ENCODE measurements at places on chromosomes 1 and 21.

GRCh38 chr21:35882791-35883240 lies 177.5 kb downstream of the SETD4 start:
- DNase-seq, result no peak

DNA sequence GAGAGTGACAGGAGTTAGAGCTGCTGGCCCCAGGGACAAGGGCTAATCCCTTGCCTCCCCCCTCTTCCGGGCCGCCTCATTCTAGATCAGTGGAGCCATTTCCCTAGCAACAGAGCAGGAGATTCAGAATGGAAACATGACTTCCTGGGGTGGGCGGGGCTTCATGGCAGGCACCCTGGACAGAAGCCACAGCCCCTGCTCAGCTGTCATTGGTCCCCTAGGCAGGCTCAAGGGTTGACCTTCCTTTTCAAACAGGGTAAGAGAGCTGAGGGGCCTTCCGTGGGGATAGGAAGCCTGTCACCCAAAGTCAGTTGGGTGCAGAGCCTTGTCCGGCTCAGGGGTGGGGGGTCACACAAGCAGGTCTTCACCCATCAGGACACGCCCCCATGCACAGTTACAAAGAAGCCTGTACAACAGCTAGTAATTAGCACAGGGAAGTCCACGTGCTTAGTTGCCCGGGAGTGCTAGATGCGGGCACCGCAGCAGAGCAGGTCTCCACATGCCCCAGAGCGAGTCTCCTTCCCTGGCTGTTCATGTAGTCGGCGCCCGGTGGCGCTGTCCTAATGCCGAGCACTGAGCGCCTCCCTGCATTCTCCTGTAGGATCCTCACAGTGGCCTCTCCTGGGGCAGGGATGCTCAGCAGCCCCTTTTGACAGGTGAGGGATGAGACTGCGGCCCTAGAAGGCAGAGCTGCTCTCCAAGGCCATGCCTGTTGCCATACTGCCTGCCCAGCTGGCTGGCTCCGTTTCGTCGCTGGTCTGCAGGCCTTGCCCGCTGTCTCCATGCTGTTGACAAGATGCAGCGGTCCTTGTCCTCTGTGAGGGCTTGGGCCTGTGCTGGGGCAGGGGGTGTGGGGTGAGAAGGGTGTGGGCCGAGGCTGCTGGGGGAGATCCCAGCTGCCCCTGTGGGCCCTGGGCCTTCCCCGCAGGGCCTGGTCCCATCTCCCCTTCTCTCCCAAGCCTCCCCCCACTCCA lies 5.1 kb downstream of the TMEM201 start:
- peak; percentile 62 for DNase-seq

DNA sequence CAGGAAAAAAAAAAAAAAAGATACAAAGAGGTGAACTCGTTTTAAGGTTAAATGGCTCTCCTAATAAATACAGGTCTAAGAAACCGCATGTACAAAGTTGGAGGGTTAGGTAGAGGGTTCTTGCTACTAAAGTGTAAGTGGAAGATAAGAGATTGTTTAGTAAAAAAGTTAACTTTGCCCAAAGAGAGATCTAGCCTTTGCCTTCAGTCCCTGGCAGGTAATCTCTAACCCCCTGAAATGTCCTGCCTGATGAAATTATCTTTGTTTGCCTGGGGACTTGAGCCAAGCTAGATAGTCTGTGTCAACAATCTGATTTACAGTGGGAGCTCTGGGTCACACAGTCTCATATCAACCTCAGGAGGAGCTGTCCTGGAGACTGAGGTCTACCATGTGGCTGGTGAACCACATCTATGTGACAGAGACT lies 57.6 kb downstream of the TRIM33 start:
- DNase-seq, result no peak

GRCh38 chr1:23600283-23600682 lies 41.0 kb upstream of the ID3 start:
- no peak for DNase-seq

GRCh38 chr1:6827630-6828165 lies 42.4 kb downstream of the CAMTA1 start:
- DNase-seq, result no peak

DNA sequence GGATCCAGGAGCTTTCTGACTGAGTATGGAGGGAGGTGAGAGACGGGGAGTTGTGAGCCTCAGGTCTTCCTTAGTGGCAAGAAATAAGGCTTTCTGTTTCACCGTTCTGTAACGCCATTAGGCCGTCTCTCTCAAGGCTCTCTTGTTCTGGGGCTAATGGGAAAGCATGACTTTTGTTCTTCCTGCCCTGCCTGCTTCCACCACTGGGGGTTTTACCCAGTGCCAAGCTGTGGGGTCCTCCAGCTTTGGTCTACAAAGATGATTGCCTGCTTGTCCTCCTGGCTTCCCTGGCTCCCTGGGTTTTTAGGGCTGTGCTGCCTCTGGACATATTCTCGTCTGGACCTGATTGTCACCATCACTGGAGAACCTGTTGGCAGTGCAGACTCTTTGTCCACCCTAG lies 74.8 kb upstream of the TINAGL1 start:
- DNase-seq, result no peak

DNA sequence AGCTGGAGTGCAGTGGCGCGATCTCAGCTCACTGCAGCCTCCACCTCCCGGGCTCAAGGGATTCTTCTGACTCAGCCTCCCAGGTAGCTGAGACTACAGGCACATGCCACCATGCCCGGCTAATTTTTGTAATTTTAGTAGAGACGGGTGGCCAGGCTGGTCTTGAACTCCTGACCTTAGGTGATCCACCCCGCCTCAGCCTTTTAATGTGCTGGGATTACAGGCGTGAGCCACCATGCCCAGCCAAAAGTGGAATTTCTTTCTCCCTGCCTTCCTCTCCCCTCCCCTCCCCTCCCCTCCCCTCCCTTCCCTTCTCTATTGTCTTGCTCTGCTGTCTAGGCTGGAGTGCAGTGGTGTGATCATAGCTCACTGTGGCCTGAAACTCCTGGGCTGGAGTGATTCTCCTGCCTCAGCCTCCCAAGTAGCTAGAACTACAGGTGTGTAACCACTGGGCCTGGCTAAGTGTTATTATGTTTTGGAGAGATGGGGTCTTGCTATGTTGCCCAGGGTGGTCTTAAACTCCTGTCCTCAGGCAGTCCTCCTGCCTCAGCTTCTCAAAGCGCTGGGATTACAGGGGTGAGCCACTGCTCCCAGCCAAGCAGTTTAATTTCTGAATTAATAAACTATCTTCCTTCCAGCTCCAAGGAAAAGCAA lies 10.0 kb upstream of the MACF1 start:
- no peak for DNase-seq

GRCh38 chr1:47754221-47754620 lies 243.0 kb downstream of the TRABD2B start:
- DNase-seq, result no peak

Measured in activated CD4-positive, alpha-beta T cell treated with anti-CD3 and anti-CD28 coated beads, Interleukin-2, amount 10 ng/mL, durations not matched to agents 7 days and 5 days (primary cell).